ENCODE measurements at places on chromosomes 16 and 17.

DNA sequence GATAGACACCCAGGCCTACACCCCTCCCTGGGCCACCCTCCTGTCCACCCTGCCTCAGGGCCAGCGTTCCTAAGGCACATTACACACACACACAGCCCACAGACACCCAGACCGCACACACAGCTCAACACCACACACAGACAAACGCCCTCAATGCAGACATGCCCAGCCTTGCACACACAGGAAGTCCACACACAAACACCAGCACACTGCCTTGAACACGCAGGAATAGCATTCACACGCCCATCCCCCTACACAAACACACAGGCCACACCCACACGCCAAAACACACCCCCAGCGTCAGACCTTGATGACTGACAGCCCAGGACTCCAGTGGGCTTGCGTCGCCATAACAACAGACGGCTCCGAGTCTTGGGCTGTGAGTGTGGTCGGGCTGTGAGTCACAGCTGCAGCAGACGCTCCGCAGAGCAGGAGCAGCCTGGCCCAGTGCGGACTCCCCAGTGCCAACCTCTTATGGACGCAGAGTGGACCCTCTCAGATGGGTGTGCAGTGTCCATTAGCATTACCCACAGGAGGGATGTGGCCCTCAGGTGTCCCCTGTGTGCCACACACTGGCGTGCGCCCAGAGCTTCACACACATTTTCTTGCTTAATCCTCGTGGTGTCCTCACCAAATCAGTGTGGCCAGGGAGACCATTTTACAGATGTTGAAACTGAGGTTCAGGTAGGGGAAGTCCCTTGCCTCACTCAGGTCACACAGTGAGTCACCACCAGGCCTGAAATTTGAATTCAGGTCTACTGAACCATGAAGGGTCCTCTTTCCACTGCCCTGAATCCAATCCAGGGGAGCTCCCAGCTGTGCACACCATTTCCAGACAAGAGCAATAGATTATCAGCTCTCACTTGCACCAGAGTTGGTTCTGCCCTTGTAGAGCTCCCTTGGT, 17.8 kb upstream of the RAI1 start:
- DNase-seq = peak; percentile 76

- DNase-seq = peak; percentile 75
These were observed 135.8 kb downstream of the WWOX start for GRCh38 chr16:78235168-78235800.

GRCh38 chr17:13154398-13154797, 136.6 kb upstream of the ELAC2 start:
- no peak for DNase-seq

DNA sequence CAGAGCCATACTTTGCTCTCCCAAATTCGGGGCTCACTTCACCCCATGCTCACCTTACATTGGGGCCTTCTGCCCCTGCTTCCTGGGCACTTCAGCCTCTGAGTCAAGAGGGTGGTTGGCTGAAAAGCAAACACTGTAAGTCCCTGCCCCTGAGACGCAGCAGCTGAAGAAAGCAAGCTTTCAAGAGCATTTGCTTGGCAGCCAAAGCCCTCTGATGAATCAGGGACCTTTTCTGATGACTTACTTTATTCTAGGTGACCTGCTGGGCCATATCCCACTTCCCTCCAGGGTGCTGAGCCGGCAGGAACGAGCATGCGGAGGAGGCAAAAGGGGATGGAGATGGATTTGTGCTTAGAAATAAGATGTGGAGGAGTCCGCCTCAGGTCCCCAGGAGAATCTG, 147.0 kb upstream of the TNRC6C start:
- DNase-seq = no peak
